Brain (organoid and tissue), 16 donors: ENCODE measurements at places on chromosomes 3 and 15. TPM values are rescaled to one million over a fixed set of nuclear protein-coding genes. Genes with fewer than 3 reads are reported as not detected.
A peak's percentile ranks its signal among the peaks of the same experiment; 100 is the strongest.

GRCh38 chr3:111438283-111438682, 103.7 kb upstream of the CD96 start:
- no peak for DNase-seq

DNA sequence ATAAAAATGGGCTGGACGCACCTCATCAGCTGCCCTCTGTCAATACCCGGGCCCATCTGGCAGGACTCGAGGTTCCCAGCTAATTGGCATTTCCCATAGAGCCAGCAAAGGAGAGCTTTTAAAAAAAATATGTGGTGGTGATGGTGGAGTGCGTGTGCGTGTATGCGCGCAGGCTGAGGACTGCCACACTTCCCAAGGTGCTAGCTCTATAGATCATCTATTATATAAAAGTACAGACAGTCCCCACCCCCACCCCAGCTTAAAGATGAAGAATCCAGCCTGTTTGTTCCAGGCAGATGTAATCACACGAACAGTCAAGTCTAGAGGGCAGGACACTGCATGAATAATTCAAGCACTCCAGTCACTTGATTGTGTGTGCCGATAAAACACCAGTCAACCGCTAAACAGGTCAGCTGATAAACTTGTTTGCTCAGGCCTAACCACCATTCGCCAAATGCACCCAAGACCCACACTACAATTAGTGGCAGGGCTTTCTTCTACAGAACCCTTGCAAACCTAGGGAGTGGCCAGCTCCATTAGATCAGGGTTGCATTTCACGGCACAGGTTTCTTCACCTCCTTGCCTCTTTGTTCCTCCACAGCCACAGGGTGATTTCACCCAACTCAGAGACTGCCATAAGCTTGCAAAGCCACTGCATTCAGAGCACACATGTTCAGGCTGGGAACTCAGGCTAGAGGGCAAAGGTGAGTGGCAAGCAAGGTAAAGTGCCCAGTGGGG, 5.8 kb downstream of the TLE3 start:
- DNase-seq = no peak

- DNase-seq = no peak
These were observed 321.3 kb upstream of the GOLIM4 start for GRCh38 chr3:168417016-168417415.

- no peak for DNase-seq
These were observed 24.5 kb downstream of the NIPA1 start for GRCh38 chr15:22810853-22811338.

DNA sequence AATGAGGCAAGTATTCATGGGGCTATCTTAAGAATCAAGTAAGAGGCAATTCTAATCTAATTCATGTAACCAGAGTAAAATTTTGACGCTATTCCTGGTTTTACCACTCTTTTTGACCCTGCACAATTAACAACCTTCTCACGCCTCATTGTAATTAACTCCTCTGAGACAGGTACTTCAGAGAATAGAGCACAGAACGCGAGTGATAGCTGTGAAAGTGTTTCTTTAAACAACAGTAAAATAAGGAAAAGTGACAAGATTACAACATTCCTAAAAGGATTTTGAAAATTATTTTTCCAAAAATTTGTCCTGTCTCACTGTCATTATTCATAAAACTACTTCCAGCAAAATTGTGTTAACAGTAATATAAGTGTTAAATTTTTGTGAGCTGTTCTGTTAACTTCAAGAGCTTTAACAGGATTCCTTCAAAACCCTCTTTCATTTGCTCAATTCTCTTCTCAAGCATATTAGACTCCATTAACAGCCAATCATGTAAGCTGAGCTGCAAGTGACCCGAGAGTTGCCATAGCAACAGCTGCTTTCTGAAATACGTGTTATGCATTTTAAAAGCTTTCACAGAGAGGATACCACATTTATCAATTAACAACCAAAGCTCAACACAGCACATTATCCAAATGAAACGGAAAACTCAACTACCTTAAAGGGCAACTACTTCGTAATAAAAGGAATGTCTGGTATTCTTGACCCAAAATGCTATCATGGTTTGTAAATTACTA, 93.1 kb downstream of the STAG1 start:
- peak; percentile 94 for DNase-seq

DNA sequence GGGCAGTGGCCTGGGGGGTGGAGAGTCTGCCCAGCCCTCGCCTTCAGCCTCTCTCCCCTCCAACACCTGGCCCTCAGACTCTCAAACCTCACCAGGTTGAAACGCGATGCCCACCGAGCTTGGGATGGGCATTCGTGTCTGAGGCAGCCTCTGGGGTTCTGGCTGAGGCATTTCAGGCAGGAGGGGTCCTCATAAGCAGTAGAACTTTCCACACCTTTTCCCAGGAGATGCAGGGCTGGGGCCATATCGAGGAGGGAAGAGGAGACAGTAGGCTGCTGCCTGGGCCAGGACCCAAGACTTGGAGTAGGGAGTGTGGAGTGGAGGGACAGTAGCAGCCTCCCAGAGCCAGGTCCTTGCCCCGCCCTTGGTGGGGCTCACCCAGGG, 24.6 kb downstream of the ACAA1 start:
- DNase-seq = no peak

DNA sequence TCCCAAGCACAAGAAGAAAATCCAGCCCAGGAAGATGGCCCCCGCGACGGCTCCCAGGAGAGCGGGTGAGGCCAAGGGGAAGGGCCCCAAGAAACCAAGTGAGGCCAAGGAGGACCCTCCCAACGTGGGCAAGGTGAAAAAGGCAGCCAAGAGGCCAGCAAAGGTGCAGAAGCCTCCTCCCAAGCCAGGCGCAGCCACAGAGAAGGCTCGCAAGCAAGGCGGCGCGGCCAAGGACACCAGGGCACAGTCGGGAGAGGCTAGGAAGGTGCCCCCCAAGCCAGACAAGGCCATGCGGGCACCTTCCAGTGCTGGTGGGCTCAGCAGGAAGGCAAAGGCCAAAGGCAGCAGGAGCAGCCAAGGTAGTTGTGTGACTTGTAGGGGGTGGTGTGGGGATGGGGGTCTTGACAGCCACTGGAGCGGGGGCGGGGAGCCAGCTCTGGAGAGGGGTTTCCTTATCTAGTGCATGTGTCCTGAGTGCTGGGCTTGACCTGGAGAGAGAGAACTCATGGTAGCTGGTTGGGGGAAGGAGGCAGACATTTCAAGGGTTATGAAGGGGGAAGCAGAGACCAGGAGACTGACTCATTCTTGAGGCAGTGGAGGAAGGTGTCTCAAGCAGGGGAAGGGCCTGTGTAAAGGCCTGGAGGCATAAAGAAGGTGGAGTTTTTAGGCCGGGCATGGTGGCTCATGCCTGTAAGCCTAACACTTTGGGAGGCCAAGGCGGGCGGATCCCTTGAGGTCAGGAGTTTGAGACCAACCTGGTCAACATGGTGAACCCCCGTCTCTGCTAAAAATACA, 6.2 kb downstream of the H1-8 start:
- DNase-seq = no peak

- DNase-seq = no peak
These were observed 39.2 kb upstream of the HERC1 start for GRCh38 chr15:63872759-63873510.

DNA sequence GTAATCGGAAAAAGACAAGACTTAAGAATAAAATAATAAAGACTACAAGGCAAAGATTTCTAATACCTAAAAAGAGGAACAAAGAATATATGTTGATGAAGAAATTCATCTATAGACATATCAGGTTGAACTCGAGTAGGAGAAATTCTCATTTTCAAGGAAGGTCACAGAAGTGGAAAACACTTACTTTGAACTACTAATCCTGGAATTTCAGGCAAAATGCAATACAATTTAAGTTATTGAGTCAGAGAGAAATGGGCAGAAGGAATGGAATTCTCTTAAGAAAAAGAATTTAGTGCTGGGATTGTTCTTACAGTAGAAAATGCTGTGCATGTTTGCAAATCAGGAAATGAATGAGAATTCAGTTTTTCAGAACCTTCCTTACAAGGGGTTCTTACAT, 135.9 kb upstream of the TGFBR2 start:
- DNase-seq = no peak

- peak; percentile 89 for DNase-seq
These were observed 721 bp downstream of the MYEF2 start for GRCh38 chr15:48177383-48177765.

DNA sequence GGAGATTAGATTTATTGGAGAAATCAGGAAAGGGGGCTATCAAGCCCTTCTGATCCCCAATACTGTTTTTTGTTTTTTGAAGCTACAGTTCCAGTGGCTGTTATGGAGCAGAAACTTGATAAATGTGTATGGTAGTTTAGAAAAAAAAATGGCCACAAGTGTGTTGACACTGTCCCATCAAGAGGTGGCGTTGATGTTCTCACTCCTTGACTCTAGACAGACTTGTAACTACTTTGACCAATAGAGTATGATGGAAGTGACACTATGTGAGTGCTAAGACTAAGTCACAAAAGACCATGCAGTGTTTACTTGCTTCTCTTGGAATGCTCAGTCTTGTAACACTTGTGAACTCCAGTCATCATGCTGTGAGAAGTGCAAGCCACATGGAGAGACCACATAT, 356.7 kb downstream of the PDCD6IP start:
- DNase-seq = no peak

- no peak for DNase-seq
These were observed 337.2 kb downstream of the MAGI1 start for GRCh38 chr3:65701516-65701915.

IMPG2 gene
- not detected for polyA plus RNA-seq

ITGB5 gene
- polyA plus RNA-seq = 18.8 TPM

TGFBR2 gene
- 10.2 TPM for polyA plus RNA-seq

FAM174B gene
- polyA plus RNA-seq = 17.9 TPM
